ENCODE measurements at places on chromosomes 6 and 20.

DNA sequence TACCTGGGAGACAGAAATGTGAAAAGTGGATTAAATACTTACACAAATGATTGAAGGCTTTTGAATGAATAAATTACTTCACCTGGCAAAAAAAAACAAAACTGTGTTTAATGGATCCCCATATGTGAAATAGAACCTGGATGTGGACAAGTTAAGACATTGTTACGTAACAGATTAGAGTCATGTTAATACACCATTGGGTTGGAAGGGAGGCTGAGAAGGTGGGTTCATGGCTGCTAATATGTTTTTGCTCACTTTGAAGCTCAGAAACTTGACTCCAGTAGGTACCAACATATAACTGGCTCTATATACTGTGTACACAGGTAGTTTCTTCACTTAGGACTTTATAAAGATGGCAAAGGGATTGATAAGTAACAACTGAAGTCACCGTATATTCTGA, 21.4 kb upstream of the TENT5A start:
- DNase-seq = no peak

DNA sequence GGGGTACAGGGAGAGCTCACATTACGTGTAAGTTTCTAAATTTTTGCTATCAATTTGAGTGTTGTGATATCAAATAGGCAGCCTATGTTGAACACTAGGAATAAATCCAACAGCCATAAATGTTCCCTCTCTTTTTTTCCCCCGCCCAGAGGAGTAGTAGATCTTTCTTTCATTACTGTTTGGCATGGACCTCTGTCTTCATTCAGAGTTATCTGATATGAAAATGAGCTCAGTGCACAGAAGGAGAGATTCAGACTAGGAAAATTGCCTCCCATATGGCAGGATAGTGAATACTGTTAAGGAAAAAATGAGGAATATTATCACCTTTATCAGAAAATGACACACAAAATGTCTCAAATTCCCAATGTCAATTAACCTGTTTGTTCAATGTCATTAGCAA, 110.0 kb upstream of the EYS start:
- no peak for DNase-seq

DNA sequence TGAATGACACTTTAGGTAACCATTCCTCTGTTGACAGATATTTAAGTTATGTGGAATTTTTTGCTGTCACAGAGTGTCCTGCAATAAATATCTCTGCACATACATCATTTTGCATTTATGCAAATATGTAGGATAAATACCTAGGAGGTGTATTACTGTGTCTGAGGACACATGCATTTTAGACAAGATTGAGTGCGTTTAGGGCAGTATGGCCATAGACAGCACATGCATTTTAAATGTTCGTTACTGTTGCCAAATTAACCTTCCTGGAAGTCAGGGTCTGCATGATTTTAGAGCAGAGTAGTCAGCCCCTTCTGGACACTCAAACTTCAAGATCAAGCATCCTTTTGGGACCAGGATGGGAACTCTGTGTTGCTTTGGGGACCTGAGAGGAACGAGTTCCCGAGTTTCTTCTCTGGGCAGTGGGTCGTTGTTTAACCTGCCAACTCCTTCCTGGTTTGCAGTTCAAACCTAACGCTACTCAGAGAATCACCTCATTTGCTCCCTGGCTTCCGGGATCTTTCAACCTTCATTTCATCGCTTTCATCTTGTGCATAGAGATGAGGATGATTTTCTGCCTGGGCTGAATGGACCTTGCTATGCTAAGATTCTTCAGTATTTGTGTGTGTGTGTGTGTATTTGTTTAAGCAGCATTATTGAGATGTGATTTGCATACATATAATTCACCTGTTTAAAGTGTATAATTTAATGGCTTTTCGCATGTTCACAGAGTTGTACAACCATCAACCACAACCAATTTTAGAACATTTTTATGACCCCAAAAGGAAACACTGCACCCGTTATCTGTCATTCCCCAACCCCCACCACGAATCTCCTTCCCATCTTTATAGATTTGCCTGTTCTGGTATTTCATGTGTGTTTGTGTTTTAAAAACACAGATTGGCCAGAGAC, 9.8 kb downstream of the BCAS4 start:
- no peak for DNase-seq

GRCh38 chr6:109000289-109000688, 94.4 kb downstream of the SESN1 start:
- no peak for DNase-seq

- no peak for DNase-seq
Observed at GRCh38 chr6:38262026-38262425, 377.7 kb downstream of the BTBD9 start.

GRCh38 chr6:65896140-65896539, 189.1 kb upstream of the EYS start:
- DNase-seq = no peak
